Stimulated activated CD4-positive, alpha-beta T cell treated with anti-CD3 and anti-CD28 coated beads, Interleukin-1b, Interleukin-23, amount 100 ng/mL, for 24 hours (primary cell): ENCODE measurements at places on chromosomes 2 and 18.

DNA sequence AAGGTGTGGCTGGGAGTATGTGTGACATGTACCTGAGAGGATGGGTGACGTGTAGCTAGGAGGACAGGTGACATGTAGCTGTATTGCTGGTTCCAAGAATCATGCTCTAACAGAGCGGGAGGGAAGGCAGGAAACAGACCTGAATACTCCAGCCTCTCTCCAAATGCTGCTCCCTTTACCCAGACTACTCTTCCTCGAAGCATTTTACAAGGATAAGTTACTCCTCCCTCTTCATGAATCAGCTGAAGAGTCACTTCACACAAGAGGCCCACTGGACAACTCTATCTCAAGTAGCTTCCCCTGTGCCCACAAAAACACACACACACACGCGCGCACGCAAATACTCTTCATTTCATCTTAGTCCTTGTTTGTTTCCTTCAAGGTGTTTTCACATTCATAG is 52.6 kb upstream of the KIDINS220 start:
- no peak for DNase-seq

- no peak for DNase-seq
These were observed 225.9 kb downstream of the NEDD4L start for GRCh38 chr18:58269931-58270330.

GRCh38 chr18:56593906-56594305 is 44.5 kb downstream of the TXNL1 start:
- DNase-seq = no peak

GRCh38 chr18:21449367-21450290 is 150.9 kb downstream of the ESCO1 start:
- DNase-seq = no peak

DNA sequence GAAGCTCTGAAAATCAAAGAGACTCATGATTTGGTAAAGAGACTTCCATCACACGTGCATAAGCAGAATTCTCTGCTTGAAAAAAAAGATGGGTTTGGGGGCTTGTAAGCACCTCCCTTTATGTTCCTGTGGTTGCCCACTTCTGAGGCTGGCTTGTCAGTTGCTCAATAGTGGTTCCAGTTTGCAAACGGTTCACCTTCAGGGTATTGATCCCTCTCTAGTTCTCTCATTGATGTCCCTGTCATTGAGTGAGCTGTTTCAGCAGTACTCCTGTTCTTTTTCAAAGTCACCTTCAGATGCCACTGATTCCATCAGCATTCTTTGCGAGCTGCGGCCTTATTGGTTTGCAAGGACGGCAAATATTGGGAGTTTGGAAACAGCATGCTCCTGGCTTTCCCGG is 17.1 kb upstream of the YWHAQ start:
- DNase-seq = no peak

DNA sequence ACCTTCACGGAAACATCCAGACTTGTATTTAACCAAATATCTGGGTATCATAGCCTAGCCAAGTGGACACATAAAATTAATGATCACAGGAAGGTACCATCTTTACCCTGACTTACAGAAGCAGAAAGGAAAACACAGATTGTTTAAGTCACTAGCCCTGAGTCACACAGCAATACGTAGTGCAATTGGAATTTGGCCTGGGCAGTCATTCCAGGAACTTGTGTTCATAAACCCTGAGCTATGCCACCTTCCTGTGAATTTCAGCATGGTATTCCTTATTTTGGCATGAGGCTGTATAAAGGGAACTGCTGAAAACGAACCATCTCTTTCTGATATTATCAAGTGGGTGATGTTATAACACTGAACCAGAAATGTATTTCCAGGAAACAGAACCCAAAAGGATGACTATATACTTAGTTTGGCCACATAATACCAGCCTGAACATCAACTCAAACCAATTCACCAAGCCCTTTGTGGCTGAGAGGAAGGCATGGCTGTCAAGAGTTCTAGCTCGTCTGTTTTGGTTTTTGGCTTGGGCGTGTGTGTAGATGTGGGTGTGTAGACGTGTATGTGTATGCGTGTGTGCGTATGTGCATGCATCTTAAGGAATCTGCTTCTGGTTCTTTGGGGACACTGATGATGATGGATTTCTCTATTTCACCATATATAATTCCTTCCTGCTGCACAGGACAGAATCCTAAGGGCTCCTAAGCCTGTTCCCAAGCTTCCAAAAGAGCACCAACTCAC is 533.4 kb upstream of the ID2 start:
- DNase-seq = no peak

DNA sequence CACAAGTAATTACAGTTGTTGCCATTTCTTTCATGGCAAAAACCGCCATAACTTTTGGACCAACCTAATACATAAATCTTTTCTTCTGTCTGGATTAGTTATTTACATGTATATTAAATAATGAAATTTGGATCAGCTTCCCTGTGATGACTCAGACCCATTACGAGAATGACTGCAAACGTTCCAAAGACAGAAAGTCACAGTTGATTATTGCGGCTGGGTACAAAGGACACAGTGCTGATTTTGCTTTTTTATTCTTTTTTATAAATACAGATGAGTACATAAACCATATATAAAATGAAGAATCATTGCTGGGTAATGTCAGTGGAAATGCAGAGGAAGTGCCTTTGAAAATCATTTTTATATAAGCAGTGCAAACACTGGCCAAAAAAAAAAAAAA is 126.2 kb downstream of the TWIST2 start:
- no peak for DNase-seq

DNA sequence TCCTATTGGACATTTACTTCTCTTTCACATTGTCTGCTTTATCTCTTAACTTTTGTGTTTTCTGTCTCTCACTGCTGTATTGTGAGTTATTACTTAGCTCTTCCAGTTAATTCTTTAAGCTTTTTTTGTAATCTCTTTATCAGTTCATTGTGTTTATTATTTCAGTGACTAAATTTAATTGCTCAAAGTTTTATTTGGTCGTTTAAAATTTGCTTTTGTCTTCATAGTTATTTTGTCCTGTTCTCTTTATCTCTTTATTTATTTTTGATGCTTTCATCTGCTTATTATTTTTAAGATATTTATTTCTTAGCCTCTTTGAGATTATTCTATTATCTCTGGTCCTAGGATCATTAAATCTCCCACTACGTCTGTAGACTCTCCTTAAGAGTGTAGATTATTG is 268.6 kb downstream of the ALPK2 start:
- DNase-seq = no peak

- DNase-seq = no peak
These were observed 16.2 kb upstream of the ZNF512 start for GRCh38 chr2:27566628-27567027.

GRCh38 chr18:75544496-75544895 is 117.0 kb upstream of the SMIM21 start:
- no peak for DNase-seq

GRCh38 chr18:40013001-40013609 is 1941.9 kb upstream of the PIK3C3 start:
- DNase-seq = no peak

- DNase-seq = no peak
These were observed 454.9 kb upstream of the CHAC2 start for GRCh38 chr2:53312721-53313120.

- DNase-seq = no peak
These were observed 15.9 kb downstream of the KLHL41 start for GRCh38 chr2:169525434-169525833.

- no peak for DNase-seq
These were observed 456.0 kb upstream of the ZEB2 start for GRCh38 chr2:144975881-144976280.

DNA sequence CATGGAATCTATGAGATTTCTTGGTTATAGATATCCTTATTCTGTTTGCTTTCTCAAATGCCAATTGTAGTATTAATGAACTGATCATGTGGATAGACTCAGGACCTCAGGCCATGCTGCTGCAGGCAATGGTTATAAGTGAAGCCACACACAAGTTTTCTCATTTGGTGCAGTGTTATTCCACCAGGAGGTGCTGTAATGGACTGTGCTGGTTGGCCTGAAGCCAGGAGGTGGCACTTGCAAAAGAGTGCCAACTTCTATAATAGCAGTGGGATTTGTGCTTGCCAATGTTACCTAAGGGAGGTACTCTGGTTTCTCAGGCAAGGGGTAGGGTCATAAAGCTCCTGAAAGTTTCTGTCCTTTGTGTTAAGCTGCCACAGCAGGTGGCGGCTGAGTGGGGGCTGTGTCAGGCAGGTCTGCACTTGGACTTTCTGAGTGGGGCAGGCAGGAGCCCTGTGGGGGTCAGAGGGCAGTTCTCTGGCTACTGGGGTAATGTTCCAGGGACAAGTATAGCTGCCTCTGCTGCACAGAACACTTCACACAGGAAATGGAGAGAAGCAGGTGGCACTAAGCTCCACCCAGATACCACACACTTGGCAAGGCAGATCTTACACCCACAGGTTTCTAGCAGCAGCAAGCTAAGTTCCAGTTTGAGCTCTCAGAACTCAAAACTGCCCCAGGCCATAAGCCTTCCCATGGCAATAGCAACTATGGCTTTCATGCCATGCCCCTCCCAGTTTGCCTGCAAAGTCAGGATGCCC is 352.6 kb upstream of the CWC22 start:
- DNase-seq = no peak

GRCh38 chr2:61710711-61711110 is 143.1 kb downstream of the FAM161A start:
- no peak for DNase-seq

- DNase-seq = no peak
These were observed 42.8 kb upstream of the BAZ2B start for GRCh38 chr2:159658881-159659873.

DNA sequence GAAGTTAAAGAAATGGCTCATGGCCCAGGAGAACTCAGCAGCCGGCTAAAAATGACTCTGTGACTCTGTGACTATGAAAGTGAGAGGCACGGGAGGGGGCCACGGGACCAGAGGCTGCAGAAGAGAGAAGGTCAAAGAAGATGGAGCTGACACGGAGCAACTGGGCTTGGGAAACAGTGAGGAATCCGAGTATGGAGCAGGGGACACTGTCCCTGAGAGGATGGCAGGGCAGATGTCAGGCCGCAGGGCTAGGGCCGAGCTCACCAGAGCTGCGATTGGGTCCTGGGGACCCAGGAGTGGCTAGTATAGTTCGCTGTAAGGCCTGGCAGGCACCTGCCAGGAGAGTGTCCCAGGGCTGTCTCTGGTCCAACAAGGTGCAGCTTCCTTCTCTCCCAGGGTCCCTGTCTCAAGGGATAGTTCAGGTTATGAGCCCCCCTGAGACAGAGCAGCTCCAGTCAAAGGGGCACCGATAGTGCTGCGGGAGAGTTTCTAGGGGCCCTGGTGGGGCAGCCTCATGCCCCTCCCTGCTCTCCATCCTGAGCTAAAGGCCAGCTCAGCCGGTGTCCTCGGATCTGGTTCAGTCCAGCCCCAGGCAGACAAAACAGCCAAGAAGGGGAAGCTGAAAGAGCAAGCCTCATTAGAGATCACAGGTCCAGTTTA is 42.7 kb downstream of the CIB4 start:
- DNase-seq = no peak

DNA sequence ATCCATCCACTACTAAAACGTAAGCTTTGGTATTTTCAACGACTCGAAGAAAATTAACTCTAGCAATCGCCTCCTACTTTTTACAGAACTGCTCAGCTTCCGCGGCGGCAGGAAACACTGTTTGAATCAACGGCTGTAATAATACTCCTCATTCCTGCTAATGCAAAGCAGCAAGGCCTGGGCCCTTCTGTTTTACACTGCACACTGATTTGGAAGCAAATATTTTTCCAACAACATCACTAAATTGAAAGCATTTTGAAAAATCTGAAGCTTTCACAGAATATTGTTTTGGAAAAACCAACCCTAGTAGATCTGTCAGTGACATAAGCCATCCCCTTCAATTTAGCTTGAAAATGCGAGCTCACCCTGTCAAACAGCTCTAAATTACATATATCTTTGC is 261.2 kb downstream of the TXNL1 start:
- DNase-seq = no peak

- no peak for DNase-seq
These were observed 68.8 kb upstream of the SMAD7 start for GRCh38 chr18:49019446-49020045.

DNA sequence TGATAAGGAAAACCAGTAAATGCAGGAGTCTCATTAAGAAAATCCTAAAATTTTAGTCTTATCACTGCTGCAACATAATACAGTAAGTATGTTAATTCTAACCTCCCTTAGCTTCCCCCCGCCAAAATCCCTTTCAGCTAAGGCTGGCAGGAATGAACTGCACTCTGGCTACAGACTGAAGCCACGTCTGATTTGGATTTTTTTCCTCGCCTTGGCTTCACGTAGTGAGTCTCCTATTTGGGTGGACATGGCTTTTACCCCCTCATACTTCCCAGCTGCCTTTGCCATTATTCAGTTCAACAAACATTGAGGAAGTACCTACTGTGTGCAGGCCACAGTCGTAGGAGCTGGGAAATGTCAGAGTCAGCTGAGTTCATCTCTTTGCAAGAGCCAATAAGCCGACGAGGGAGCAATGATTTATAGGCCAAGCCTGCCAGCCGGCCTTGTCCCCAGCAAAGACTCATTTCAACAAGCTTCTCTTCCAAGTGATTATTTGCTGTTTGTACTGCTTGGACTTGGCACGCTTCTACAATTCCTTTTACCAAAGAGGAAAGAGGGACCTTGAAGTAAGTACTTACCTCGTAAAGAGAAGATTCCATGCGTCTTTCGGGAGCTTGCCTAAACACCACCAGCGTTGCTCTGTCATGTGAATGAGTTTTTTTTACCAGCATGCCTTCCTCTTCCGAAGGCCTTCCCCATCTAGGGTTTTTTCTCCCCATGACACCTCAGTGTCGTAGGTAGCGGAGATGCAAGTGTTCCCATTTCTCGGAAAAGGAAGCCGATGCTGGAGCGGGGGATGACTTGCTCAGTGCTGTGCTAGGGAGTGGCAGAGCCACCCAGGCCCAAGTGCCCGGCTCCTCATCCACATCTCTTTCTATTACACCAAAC is 138.6 kb downstream of the KLHL29 start:
- DNase-seq = no peak

DNA sequence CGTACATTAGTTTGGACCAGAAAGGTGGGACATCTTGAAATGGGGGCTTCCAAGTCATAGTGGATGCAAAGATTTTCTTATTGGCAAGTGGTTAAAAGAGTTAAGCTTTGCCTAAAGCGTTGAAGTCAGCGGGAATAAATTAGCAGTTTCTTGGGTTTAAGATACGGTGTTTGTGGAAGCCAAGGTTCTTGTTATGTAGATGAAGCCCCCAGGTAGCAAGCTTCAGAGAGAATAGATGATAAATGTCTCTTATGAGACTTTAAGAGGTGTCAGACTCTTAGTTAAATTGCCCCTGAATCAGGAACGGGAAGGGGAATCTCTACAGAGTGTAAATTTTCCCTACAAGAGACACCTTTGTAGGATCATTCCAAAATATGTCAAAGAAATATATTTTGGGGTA is 10.9 kb upstream of the GLS start:
- DNase-seq = no peak

- DNase-seq = no peak
These were observed 107.6 kb upstream of the RGPD4 start for GRCh38 chr2:107719141-107719540.

GRCh38 chr2:100161945-100162620 is 19.7 kb upstream of the AFF3 start:
- DNase-seq = no peak
